Hematopoietic multipotent progenitor cell treated with erythropoietin and hydrocortisone succinate and interleukin-3 and kit ligand, for 17 days (in vitro differentiated cells): ENCODE measurements at places on chromosomes 11 and 22.

DNA sequence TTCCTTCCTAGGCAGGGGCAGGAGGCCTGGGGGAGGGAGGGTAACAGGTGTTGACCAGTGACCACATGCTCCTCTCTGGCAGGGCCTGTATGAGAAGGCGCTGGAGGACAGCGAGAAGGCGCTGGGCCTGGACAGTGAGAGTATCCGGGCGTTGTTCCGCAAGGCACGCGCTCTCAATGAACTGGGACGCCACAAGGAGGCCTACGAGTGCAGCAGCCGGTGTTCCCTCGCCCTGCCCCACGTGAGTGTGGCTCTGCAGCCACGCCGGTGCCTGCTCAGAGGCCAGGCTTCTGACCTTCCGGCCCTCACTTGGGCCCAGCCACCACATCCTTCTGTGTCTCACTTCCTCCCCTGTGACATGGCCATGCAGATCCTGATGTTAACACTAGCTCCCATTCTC, 25.8 kb downstream of the ZC3H7B start:
- no peak for DNase-seq

DNA sequence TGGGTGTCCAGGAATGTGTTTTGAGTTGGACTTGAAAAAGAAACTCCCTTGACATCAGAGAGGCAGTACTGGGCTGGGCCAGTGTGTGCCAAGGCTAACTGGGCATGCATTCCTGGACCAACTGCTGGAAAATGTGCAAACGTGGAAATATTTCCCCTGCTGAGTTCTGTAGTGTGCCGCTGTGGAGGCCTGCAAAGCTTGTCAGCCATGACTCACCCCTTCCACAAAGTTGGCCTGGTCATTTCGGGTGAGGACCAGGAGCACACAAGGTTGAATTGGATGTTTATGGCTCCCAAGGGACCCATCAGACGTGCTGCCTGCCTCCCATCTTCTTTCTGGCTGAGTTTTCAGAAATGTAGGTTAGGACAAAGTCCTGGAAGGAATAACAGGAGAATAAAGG, 513.1 kb downstream of the MIAT start:
- no peak for DNase-seq

DNA sequence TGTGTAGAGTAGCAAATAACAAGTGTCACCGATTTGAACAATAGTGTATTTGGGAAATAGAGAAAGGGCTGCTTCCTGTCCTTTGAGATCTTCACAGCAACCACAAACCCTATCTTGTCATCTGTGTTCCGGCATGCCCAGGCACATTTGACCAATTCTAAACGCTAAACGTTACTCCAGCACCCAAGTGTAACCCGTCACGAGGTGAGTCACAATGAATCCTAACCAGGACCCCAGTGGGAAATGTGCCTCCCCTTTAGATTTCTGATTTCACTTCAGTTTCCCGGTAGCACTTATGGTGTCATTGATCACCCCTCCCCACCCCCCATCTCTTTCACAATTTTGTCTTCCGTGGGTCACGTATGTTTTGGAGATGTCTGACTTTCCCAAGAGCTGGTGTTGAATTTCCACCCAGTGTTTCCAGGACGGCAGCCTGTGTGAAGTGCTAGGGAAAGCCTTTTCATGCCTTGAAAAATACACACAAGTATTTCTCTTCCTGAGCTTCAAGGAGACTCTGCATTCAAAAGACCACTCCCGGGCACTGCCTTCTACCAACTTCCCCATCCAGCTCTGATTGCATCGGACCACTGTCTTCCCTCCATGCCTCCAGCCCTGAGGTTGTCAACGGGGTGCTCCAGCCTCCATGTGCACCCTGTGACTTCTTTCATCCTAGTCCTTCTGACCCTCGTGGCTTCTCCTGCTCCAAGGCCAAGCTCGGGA, 10.5 kb upstream of the C11orf24 start:
- no peak for DNase-seq

GRCh38 chr11:72621008-72621610, 53.1 kb downstream of the PDE2A start:
- DNase-seq = no peak

DNA sequence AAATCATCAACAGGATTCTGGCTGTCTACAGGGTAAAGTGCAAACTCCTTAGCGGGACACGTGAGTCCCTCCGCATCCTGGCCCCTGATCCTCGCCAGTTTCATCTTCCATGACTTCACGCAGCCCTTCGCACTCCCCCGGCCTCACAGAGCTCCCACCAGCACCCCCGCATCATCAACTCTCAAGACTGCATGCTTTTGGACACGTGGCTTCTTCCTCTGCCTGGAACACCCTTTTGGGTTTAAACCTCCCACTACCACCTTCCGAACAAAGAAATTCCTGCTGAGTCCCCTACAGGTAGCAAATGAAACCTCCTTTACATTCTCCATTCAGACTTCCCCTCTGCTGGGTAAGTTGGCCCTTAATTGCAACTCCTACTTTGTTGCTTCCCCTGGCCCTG, 12.6 kb upstream of the EIF3M start:
- no peak for DNase-seq

- no peak for DNase-seq
These were observed 27.3 kb downstream of the FAM118A start for GRCh38 chr22:45336971-45337431.

DNA sequence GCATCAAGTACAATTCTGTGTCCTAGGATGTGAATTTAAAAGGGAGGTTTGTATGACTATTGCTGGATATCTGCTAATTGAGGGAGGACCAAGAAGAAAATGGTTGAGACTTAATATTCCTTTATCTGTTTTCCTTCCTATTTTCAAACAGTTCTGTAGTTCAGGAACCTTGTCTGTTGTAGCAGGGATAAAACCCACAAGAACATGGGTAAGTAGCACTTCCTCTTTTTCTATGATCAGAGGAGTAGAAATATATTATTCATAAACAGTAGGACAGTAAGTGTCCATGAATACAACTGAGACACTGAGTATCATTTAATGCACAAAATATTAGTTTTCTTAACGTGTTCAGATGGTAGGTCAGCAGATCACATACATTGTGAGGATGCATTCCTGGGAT, 7.6 kb downstream of the MS4A3 start:
- DNase-seq = no peak

DNA sequence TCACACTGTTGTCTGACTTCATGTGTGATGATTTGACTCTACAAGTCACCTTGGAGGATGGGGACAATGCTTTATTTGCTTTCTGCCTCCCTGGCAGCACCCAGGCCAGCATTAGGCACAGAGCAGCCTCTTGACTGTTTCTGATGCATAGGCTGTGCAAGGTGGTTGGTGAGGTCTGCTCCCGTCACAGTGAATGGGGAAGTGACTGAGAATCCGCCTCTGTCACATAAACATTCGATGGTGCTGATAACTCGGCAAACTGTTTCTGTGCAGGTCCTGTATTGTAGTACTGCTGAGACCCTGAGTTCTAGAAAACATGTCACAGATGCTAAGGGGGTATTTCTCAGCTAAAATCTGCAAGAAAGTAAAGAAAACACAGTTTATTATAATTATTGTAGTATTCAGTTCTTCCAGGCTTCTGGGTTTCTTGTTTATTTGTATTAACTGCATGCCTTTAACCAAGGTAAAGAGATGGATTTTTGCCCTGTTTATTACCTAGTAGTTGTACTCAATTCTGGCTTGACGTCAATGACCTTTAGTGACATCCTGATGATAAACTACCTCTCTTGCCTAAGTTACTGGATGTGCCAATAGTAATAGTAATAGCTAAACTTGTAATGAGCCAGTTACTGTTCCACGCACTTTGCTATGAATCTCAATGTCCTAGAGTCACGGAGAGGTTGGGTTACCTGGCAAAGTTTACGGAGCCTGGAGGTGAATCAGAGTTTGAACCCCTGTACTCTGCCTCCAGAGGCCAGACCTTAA, 24.8 kb upstream of the RCN1 start:
- DNase-seq = no peak

GRCh38 chr22:19845054-19845722, 9.5 kb downstream of the GNB1L start:
- DNase-seq = no peak

- no peak for DNase-seq
These were observed 410.7 kb downstream of the MIAT start for GRCh38 chr22:27068121-27068520.

DNA sequence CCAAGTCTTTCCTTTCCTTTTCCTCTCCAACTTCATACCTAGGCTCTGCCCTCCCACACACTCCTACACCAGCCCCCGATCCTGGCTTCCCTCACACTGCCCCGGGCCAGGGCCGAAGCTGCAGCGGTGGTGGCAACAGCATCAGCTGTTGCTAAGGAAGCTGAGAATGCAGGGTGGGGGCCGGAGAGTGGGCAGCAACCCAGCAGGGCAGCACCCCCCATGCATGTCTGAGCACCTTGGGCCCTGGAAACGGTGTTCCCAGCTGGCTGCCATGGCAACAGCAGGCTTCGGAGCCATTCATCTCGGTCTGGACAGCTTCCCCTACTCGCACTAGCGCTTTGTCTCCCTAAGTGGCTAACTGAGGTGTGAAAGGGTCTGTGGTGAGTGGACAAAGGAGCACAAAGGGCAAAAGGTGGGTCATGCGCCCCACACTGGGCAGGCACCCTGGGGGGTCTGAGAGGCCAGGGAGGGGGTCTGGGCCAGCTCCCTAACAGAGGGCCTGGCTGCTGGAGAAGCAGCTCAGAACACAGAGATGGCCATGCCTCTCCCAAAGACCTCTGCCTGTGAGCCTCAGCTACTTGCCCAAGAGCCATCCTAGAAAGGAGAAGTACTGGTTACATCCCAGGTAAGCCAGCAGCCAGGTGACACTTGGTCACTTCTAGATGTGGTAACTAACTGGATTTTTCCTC, 42.1 kb upstream of the JAM3 start:
- no peak for DNase-seq

GRCh38 chr11:68828957-68829356, 12.8 kb downstream of the CPT1A start:
- DNase-seq = no peak

DNA sequence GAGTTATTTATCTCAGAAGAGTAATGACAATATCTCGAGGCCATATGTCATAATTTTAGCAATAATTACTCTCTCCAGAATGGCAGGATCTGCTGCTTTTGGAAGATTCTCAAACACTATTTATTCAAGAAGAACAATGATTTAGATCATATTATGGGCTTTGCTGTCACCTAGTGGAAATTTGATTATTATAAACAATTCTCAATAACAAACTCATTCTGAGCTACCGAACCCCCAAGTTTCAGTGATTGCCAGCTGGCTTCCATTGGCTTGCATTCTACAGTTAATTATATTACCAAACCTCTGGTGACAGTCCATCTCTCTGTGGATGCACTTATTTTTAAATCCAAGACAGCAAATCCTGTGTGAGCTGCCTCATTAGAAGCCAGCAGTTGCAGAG, 27.9 kb upstream of the SLC36A4 start:
- no peak for DNase-seq

- DNase-seq = no peak
These were observed 20.4 kb downstream of the RSPH14 start for GRCh38 chr22:23121424-23121823.

GRCh38 chr22:27686534-27686933, 115.0 kb downstream of the MN1 start:
- DNase-seq = no peak

DNA sequence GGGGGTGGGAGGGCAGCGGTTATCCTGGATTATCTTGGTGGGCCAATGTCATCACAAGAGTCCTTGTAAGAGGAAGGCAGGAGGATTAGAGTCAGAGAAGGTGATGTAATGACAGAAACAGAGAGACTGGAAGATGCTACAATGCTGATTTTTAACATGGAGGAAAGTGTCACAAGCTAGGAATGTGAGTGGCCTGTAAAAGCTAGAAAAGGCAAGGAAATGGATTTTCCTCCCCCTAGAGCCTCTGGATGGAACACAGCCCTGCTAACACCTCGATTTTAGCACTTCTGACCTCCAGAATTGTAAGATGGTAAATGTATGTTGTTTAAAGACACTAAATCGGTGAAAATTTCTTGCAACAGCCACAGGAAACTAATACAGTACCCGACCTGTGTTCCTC, 109.3 kb downstream of the MN1 start:
- DNase-seq = no peak

DNA sequence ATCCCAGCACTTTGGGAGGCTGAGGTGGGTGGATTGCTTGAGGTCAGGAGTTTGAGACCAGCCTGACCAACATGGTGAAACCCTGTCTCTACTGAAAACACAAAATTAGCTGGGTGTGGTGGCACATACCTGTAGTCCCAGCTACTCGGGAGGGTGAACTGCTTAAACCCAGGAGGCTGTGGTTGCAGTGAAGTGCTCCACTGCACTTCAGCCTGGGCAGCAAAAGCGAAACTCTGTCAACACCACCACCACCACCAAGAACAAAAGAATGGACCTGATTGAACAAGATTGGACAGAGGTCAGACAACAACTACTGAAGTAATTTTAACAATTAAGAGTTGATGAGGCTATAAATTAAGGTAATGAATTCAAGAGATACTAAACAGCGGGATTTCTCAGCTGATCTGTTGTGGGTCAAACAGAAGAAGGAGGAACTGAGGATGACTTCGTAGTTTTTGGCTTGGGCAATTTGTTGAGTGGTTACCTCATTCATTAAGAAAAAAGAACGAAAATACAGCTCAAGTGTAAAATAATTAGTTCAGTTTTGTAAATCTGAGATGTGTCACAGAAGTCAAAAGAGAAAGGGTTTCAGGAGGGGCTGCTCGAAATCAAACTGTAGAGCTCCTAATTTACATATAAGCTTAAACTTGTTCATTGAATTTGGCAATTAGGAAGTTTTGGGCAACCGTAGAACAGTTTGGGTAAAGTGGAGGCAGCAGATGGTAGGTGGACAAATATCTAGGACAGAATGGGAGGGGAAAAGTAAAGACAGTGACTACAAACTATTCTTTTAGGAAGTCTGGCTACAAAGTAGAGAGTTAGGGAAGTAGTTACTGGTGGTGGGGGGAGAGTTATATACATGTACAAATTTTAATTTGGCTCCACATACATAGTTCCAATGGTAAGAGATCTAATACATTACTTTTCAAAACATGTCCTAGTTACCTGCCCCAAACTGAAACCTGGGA, 4.5 kb downstream of the IL18 start:
- no peak for DNase-seq

DNA sequence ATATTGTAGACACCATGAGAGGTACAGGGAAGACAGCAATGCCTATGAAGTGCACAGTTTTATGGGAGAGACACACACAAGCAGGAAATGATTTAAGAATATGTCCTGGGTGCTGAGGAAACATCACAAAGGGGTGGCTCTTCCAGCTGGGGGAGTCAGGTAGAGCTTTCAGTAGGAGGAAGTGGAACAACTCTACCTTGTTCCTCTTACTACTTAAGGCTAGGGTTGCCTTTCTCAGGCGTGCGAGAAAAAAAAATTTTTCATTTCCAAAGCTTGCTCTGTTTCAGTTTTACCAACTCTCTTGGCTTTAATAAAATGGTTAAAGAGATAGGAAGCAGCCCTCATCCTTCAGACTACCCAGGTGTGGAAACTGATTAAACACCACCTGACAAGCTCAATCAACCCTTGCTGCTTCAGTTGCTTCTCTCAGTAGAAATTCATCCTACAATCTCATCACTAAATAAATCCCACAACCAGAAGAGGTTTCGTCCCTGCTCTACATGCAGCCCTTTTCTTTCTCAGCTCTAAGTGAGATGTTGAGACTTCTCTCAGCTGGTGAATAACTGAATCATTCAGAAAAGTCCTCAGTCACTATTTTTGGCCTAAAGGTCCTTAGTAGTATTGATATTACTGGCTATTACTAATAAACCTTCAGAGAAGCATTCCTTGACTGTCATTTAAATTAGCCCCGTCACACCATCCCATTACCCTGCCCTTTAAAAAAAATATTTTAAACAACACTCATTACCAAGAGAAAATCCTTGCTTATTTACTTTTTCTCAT, 5.9 kb downstream of the ABTB2 start:
- DNase-seq = no peak
